ENCODE measurements at places on chromosomes 12 and 14.

DNA sequence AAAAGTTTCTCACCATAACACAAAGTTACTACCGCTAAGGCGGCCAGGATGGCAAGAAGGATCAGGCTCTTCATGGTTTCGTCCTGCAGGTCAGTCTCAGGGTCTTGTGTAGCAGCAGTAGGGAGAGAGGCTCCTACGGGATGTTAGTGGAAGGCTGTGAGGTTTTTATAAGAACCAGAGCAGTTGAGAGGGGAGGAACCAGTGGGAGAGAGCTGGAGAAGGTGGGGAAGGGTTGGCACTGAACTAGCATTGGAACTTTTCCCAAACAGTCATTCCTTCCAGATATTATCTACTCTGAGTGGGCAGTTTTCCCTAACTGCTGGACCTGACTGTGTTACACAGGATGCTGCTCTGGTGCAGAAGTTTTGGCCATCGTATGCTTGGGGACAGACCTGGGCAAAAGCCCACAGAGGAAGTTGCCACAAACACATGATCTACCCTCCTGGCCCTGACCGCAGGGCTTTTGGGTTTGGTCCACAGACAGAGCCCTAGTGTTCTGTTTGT is at the start of gene MGP:
MGP (minus strand) TSS at position 137 of the 504 bp plus-strand sequence; CDS start at position 74, 63 bp downstream.
- DNase-seq = no peak

GRCh38 chr14:37643701-37644100 is 48.3 kb downstream of the TTC6 start:
- no peak for DNase-seq

DNA sequence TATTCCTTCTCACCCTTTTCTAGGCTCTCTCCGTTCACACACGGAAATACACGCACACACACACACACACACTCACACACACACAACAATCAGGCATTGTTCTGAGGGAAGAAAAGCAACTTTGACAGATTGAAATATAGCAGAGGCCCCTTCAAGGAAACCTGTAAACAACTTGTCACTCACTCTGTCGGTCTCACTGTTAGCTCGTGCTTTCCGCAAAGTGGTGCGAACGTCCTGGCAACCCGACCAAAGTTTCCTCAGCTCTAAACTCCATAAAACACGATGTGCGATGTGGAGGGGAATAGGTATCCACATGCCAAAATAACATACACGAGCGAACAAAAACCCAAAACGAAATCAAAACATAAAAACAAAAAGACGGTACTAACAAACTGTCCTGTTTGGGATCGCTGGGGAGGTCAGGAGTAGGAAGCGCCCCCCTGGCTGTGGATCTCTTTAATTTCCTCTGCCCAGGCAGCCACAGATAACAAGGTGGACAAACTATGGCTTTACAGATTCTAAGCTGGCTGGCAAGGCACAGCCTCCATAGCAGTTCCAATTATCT is 822 bp upstream of the SOX5 start:
- no peak for DNase-seq

GRCh38 chr12:57340104-57340503 is 89.1 kb upstream of the STAC3 start:
- DNase-seq = no peak

GRCh38 chr14:85762526-85762925 is 232.6 kb downstream of the FLRT2 start:
- DNase-seq = no peak

DNA sequence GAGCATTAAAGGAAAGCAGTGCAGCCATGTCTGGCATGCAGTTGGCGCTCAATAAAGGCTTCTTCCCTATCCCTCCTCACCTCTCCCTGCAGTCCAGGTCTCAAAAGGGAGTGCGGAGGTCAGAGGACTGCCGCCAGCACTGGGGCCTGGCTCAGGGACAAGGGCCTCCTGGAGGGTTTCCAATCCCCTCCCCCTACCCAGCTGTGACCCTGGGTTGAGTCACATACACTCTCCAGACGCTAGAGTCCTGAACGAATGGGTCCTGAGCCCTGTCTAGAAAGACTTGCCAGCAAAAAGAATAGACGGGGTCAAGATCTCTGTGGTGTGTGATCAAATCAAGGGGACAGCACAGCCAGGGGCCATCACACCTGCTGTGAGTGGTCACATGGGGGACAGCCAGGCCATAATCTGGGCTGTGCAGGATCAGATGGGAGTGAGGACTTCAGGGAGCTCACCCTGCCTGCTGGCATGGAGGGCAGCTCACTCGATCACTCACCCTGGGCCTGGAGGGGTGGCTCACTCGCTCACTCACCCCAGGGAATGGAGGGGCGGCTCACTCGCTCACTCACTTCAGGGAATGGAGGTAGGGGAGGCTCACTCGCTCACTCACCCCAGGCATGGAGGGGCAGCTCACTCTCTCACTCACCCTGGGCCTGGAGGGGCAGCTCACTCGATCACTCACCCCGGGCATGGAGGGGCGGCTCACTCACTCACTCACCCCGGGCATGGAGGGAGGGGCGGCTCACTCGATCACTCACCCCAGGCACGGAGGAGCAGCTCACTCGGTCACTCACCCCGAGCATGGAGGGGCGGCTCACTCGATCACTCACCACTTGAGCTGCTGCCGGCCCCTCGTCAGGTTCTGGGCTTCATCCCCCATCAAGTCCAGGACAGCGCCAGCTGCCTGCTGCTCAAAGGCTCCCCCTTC is 12.8 kb downstream of the CFAP73 start:
- DNase-seq = no peak

GRCh38 chr14:100616854-100617409 is 29.7 kb upstream of the BEGAIN start:
- no peak for DNase-seq

- DNase-seq = no peak
Measured at GRCh38 chr12:29547151-29547632, 49.7 kb upstream of the OVCH1 start.

DNA sequence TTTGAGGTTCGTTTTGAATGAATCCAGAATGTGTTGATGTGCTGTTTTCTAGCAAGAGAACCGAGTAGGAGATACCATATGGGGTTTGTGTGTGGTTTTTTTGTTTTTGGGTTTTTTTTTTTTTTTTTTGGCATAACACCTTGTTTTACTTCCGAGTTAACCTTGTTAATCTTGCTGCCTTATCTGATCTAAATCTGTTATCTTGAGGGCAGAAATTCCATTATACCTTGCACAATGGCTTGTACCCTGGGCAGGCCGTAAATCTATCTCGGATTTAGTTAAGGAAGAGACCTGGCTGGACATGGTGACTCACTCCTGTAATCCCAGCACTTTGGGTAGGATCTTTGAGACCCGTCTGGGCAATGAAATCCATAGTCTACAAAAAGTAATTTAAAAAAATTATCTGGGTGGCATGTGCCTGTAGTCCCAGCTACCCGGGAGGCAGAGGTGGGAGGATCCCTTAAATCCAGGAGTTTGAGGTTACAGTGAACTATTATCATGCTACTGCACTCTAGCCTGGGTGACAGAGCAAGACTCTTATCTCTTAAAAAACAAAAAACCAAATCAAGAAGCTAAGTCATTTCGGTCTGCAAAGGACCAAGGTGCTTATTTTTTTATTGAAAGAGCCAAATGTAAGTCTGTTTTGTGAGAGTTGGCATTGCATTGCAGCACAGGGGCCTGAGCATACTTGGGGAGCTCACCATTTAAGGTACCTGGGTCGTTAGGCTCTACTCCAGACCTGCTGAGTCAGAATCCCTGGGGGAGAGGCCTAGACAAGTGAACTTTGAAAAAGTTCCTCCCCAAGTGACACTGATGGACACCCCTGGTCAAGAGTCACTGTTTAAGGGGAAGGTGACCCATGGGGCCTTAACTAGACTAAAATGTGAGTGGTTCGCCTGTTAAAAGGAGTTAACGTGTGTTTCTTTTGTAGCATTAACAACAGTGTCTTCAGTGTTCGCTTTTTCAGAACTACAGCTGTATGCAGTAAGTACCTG is 6.7 kb downstream of the DLST start:
- DNase-seq = no peak

- DNase-seq = no peak
Measured at GRCh38 chr12:116140529-116140928, 137.0 kb downstream of the MED13L start.

- DNase-seq = no peak
Measured at GRCh38 chr12:10016881-10017280, 6.5 kb downstream of the CLEC12B start.

GRCh38 chr14:100731011-100731670 is 4.4 kb downstream of the DLK1 start:
- no peak for DNase-seq

- no peak for DNase-seq
Measured at GRCh38 chr12:98456576-98457573, 58.5 kb upstream of the TMPO start.

GRCh38 chr14:105532735-105533141 is 6.4 kb downstream of the TMEM121 start:
- DNase-seq = no peak

- peak; percentile 22 for DNase-seq
Measured at GRCh38 chr14:106844608-106845285, 1318.4 kb downstream of the TMEM121 start.

DNA sequence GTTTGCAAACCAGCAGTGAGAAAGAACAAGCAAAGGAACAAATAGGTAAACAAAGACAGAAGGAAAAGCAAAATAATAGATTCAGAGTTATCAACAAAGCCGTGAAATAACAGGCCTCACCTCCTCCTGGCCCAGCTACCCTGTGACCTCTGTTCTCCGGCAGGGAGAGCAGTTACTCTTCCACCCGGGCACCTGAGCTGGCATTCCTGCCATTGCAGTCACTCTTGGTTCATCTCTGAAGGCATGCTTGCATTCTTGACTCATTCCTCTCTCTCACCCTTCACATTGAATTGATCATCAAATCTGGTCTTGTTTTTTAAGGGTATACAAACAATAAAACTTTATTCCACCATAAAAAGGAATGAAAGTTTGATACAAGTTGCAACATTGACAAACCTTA is 95.1 kb downstream of the TTC8 start:
- DNase-seq = no peak
